IPS DF 19.7 (cell line): ENCODE measurements at places on chromosomes 3 and 15.

DNA sequence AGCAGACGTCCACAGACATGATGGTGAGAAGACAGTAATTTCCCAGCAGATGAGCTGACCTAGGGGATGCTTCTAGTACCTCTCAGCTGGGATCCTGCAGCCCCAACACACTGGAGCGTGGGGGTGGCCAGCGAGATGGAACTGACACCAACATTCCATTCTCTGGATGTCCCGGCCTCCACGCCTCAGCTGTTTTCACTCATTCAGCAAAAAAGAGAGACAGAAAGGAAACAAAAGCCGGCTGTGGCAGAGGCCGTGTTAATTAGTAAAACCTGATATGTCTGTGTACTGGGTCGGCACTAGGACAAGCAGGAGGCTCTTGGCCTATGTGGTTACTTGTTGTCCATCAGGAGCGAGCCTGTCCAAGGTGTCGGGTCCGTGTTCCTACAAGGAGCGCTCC lies 82.6 kb upstream of the MYZAP start:
- no peak for DNase-seq

DNA sequence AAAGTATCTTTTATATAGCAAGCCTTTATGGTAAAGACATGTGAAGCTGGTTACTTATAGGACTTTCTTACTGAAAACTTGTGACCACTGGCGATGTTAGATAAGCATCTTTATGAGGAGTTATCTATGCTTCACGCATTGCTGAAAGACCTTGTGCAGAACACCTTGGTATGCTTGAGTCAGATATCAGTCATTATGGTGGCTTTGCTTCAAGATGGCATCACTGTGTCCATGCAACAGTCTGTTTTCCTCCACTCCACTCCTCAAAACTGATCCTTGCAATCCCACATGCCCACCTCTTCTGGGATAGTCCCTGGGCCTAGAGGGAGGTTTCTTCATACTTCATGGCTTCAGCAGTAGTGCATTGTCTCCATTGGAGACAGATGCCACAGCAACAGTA lies 656.3 kb downstream of the ZNF385D start:
- no peak for DNase-seq

DNA sequence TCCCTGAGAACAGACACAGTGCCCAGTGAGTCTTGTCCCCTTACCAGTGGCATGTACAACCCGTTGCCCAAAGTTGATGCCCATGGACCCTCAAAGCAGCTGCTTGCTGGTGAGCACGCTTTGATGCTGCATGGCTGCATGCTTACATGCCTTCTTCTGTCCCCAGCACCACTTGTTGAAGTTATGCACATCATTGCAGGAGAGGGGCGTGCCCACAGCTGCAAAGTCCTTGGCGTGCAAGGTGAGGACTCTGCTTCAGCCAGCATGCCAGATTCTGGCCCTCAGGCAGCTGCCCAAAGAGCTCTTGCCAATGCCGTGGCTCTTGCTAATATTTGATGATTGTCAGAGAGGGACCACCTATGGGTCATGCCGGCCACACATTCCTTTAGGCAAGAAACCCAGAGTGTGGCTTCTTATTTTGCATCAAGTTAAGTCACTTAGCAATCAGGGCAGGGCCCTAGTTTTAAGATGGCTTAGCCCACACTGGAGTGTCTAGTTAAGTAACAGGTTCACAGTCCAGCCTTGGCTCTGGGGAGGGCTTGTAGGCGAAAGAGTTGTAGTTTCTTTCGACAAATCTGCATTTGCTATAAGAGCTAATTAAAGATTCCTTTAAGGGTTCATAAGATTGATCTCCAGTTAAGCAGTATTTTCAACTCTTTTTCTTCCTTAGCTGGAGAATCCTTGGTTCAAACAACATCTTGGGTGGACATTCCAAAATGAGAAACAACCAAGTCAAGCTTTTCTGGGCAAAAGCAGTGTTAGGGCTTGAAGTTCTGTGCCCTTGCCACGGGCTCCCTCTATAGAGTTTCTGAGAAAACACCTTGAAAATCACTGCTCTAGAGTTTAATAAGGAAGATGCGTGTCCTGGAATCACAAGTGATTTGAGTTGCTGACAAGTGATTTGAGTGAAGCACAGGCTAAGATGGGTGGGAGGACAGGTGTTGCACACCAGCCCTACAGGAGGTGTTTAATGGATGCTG lies 128.6 kb downstream of the SLCO3A1 start:
- DNase-seq: no peak

DNA sequence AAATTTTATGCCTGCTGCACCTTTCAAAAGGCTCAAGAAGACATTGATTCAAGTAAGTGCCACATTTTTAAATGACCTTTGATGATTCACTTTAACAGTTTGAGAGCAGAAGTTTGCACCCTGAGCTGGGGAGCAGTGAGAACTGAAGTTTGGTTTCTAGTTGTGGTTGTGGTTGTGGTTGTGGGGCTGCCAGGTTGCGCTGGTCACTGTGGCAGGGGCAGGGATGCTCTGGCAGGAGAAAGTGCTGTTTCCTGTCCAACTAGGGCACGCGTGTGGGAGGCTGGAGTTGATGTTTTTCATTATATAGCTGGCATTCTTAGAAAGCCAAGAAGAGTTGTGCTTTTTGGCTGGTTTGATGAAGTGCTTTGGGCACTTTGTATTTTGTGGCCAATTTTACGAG lies 339.7 kb upstream of the NR2F2 start:
- DNase-seq: no peak

- DNase-seq: no peak
These were observed 24.9 kb downstream of the MAP4 start for GRCh38 chr3:47991341-47991740.

DNA sequence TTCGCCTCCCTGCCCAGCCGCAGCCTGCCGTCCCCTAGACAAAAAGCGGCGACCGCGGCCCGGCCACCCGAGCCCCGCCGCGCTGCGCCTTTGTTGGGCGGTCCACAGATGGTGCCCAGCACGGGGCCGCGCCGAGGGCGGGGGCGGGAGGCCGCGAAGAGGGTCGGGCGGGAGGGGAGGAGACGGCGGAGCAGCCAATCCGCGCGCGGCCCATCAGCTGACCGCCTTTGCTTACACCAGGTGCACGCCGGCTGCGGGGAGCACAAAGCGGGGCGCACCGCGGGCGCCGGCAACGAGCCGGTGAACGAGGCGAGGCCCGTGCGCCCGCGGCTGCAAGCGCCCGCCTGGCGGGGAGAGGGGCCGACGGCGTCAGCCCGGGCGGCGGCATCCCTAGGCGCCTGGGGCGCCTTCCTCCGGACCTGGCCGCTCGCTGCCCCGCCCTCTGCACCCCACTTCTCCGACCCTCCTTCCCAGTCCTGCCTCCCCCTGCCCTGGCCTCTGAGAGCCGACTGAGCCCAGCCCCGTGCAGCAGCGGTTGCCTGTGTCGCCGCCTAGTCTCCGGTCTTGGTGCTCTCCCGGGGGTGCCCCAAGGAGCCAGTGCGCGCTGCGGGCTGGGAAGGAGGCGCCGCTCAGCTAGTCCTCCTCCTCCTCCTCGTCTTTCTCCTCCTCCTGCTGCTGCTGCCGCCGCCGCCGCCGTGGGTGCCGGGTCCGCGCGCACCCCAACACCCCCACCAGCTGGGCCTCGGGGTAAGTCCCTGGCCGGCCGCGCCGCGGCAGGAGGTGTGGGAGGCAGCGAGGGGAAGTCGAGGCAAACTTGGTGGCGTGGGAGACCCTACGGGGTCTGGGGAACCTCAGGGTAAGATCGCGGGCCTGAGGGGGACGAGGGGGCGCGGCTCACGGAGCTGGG lies at the start of gene LRRN1:
Gene LRRN1 (plus strand): TSS at position 259 of the 907 bp plus-strand sequence. CDS start 45,211 bp downstream, outside the sequence.
- DNase-seq: peak; percentile 50

DNA sequence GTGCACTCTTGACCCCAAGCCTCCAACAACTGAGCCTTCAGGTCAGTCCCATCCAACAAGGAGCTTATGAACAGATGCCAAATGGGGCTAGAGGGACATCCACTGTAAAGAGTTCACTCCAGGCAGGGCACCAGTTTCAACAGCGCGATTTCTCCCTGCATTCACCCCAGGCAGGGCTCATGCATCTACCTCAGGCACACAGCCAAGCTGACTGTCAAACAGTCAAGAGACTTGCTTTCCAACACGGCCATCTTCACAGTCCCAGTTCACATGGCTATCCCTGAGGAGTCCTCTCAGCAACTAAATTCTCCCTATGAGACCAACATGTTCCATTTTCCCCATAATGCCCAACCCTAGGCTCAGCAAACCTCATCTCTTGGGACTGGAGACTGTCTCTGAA lies 17.7 kb downstream of the SLC25A20 start:
- no peak for DNase-seq

GRCh38 chr3:4740397-4741105 lies 238.7 kb upstream of the BHLHE40 start:
- no peak for DNase-seq

DNA sequence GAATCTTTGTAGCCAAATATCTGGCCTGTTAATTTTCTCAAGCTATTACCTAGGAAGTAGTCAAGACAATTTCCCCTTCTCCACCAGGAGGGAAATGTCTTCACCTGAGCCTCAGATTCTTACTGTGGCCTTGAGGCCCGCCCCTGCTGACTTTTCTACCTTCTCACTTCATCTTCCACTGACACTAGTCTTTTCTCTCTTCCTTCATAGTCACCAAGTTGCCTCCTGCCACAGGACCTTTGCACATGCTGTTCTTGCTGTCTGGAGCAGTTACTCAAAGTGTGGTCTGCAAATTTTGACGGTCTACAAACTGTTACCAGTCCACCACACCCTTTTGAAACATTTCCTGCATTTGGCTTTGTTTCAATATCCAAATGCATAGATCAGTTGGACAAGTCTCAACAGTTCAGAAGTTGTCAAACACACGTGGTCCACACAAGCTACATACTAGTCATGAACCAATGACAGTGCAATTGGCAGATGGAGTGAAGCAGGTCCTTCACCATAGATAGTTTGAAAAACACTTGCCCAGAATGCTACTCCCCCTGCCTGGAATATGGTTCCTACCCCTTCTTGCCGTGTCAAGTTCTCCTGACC lies 100.5 kb downstream of the OSBPL10 start:
- no peak for DNase-seq

GRCh38 chr3:179852142-179852905 lies 184.4 kb downstream of the PEX5L start:
- DNase-seq: no peak

DNA sequence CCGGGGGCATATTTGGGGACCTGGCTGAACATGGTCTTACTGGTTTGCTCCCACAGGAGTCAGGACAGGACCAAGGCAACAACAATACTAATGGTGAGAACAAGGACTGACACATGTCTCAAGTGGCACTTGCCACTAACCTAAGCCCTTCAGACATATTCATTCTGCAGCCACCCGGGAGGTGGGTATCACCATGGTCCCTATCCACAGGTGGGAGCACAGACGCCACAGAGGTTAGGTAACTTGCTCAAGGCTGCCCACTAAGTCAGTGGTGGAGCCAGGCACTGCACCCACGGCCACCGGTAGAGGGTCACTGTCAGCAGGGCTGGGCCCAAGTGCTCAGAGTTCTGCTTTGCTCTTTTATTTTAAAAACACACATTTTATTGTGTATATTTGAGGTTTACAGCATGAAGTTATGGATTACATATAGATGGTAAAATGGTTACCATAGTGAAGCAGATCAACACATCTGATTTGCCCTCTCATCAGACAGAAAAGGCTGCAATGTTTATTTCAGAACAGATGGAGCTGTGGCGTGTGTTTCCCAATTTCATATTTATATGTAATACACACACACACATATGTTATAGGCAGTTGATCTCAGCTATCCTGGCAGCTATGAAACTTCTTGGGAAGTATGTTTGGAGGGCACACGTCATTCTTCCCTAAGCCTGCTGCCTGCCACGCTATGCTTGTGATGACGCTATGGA lies 30.0 kb upstream of the SLC41A3 start:
- no peak for DNase-seq

DNA sequence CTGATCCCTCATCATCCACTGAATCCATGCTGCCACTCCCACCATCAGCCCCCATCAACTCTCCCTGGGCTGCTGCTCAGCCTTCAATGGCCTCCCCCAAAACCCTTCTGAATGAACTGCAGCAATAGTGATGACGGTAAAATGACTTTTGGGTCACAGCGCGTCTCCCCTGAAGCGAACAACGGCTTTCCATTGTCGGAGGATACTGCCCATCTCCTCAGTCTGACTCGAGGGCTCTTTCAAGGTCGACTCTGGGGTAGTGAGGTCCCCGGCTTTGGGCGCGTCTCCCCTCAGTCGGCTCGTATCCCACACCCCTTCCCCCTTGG lies 57.2 kb upstream of the ZBTB38 start:
- no peak for DNase-seq

DNA sequence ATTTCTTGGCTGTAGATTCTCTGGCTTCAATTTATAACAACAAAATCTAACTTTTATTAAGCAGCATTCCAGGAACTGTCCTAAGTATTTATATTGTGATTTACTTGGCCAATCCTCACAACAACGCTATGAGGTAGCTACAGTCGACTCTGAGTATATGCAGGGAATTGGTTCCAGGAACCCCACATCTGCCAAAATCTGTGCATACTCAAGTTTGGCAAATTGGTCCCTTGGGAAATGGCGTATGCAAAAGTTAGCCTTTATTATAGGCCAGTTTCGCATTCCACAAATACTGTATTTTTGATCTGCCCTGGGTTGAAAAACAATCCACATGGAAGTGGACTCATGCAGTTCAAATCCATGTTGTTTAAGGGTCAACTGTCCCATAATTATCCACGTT lies 53.9 kb downstream of the RAP2B start:
- no peak for DNase-seq

- DNase-seq: no peak
These were observed 498.4 kb upstream of the UBE2E2 start for GRCh38 chr3:22704571-22705354.

DNA sequence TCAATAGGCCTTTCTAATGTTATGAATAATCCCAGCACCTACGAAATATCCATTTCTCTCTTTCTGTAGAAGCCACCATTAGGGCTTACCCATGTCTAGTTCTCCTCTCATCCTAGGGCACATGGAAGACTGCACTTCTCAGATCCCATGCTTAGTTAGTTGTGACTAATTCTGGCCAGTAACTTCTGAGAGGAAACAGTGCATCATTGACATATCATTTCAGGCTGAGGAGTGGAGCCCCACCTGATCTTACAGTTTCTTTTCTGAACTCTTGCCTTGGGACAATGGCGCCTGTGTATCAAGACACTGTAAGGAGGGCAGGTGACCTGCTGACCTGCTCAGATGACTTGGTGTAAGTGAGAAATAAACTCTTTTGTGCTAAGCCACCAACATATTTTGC lies 39.4 kb upstream of the TBL1XR1 start:
- no peak for DNase-seq

DNA sequence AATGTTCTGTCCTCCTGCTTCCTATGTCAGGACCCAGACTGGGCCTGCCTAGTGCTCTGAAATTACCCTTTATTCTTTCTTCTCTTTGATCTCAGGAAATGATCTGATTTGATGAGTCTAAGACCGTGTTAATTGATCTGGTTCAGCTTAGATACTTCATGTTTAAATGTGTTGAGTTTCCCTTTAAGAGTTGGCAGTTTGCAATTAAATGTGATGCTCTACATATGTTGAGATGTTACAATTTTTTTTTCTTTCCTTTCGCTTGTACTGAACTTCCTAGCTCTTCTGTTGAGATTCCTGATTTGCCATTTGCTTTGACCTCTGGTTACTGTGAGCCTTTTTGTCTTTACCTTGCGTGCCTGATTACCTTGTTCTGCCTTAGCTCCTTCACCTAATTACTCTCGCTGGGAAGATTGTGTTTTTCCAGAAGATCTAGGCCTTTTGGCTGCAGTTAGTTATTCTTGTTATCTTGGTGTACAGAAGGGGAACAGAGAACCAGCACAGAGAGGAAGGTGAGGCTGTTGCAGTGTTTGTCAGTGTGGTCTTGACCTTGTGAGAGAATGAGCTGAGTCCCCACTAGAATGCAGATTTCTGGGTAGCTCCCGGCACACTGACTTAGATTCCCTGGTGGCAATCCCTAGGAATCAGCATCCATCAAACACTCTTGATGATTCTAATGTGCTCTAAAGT lies 203.6 kb downstream of the EDEM1 start:
- no peak for DNase-seq

GRCh38 chr3:88311826-88312225 lies 162.1 kb downstream of the C3orf38 start:
- DNase-seq: no peak
